Progenitor cell of endocrine pancreas (in vitro differentiated cells): ENCODE measurements at places on chromosomes 16 and 17. TPM values are rescaled to one million over a fixed set of nuclear protein-coding genes. Genes with fewer than 3 reads are reported as not detected.

The MEIOB gene
- not detected in 2 replicates for total RNA-seq

GRCh38 chr16:87692176-87692575 is 73.6 kb downstream of the KLHDC4 start:
- H3K27ac ChIP-seq, result no peak overlapping the region
- peaks cover 4% of the 10 kb centered on the region for H3K36me3 ChIP-seq
- H3K27me3 ChIP-seq, result no peaks in the 10 kb centered on the region

The KRT33B gene
- not detected in 2 replicates for total RNA-seq

- no peak overlapping the region for H3K4me3 ChIP-seq
- DNase-seq, result no peak
- H3K27ac ChIP-seq, result no peak overlapping the region
Observed at GRCh38 chr17:32894245-32894644, 17.3 kb upstream of the MYO1D start.
